ENCODE measurements at places on chromosomes 6 and 20.

DNA sequence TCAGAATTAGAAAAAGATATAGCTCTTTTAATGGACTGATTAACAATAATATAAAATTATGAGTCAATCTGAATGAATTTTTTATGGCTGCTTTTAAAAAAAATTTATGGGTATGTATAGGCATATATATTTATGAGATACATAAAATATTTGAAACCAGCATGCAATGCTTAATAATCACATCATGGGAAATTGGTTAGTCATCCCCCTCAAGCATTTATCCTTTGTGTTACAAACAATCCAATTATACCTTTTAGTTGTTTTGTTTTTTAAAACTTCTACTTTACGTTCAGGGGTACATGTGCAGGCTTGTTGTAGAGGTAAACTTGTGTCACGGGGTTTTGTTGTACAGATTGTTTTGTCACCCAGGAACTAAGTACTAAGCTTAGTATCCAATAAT, 63.4 kb upstream of the HMGCLL1 start:
- DNase-seq: no peak

- DNase-seq: no peak
These were observed 6.3 kb downstream of the CEBPB start for GRCh38 chr20:50196896-50197295.

DNA sequence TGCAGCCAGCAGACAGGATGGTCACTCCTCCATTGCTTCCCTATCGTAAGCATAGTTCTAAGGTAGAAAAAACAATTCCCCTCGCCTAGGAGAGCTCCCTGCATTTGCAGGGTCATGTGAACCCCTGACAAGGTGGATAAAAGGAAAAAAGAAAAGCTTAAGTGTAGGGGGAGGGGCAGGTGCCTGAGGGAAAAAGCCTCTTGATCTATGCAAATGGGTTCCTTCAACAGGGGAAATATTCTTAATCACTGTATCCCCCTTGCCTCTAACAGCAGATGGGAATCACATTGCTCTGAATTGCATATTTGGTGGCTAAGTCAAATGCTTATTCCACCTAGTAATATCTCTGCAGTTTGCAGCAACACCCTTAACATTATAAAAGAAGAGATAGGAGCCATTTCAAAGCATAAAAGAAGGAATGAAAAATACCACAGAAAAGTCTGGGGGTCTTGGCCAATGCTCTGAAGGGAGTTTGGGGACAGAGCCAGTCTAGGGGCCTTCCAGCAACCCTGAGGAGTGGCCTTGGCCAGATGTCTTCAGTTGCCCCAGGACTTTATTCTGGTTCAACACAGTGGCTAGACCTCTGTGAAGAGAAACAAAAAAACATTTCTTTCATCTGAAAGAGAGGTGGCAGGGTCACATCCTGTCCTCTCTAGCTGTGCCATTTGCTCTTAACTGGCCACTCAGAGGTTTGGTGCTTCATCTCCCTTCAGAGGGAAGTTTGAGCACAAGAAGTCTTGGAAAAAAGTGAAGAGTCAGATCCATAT, 660.4 kb upstream of the GJE1 start:
- DNase-seq: no peak

GRCh38 chr20:7171911-7172310, 404.4 kb downstream of the BMP2 start:
- no peak for DNase-seq

- no peak for DNase-seq
These were observed 107.0 kb downstream of the STXBP5 start for GRCh38 chr6:147311218-147311617.

DNA sequence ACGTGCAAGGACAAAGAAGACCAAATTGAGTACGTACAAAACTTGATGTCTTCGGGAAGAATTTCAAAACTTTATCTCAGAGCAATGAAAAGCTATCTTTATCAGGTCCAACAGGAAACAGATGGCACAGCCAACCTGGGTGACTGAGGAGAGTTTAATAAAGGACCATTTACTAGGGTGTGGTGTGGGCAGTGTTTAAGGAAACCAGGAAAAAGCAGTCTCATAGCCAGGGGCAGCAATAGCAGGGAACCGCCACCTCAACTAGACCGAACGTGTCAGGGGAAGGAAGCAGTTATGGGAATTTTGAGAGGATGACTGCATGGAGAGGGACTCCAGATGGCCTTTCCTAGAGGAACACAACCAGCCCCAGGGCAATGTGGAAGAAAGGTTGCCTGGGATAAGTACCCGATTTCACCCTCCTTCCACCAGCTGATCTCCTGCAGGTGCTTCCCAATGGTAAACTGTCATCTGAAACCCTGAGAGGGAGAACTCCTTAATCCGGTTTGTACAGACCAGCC, 15.2 kb upstream of the TAAR5 start:
- DNase-seq: no peak

DNA sequence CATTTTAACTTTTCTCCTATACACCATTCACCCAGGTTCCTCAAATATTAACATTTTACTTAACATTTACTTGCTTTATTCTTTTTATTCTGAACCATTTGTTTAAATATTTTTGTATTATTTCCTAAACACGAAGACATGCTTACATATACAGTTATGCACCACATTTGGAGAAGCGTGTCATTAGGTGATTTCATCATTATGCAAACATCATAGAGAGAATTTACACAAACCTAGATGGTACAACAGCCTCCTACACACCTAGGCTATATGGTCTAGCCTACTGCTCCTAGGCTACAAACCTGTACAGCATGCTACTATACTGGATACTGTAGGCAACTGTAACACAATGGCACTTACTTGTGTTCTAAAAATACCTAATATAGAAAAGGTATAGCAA, 6.6 kb downstream of the TDP2 start:
- no peak for DNase-seq

GRCh38 chr20:2219481-2220006, 76.3 kb upstream of the TGM3 start:
- DNase-seq: no peak

GRCh38 chr6:147999001-147999540, 343.6 kb upstream of the SASH1 start:
- DNase-seq: no peak

GRCh38 chr6:160256445-160256844, 2.2 kb downstream of the SLC22A2 start:
- no peak for DNase-seq

- DNase-seq: no peak
These were observed 373.0 kb upstream of the ZFP64 start for GRCh38 chr20:52564594-52564993.

DNA sequence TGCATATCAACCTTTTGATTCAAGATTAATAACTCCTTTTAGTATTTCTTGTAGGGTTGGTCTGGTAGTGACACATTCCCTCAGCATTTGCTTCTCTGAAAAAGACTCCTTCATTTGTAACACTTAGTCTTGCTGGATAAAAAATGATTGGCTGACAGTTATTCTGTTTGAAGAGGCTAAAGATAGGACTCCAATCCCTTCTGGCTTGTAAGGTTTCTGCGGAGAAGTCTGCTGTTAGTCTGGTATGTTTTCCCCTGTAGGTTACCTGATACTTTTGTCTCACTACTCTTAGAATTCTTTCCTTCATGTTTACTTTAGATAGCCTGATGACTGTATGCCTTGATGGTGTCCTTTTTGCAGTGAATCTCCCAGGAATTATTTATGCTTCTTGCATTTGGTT, 96.0 kb downstream of the CARMIL1 start:
- DNase-seq: no peak

- DNase-seq: peak; percentile 30
These were observed 5.3 kb downstream of the OARD1 start for GRCh38 chr6:41066867-41067304.

DNA sequence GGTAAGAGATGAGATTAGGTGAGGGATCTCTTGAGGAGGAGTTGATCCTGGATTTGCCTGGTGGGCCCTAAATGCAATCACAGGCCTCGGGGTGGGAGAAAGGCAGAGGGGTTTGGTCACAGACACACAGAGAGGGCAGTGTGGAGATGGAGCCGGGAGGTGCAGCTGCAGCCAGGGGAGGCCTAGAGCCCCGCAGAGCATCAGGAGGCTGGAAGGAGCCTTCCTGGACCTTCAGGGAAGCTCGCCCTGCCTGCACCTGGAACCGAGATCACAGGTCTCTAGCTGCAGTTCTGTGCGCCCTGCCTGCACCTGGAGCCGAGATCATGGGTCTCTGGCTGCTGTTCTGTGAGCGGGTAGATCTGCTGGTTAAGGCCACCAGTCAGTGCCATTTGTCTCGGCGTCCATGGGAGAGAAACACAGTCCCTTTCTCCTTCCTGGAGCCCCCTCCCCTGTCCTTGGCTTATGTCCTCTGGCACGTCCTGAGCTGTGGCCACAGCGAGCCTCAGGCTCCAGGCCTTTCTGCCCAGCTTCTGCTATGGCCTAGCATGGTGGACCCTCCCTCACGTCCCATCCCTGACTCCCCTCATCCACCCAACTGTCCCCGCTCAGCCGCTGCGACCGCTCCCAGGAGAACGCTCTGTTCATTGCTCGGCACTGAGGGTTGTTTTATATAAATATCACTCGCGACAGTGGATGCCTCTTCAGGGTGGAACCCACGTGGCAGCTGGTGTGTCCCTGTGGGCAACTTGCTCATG, 112.0 kb downstream of the DACT2 start:
- no peak for DNase-seq

DNA sequence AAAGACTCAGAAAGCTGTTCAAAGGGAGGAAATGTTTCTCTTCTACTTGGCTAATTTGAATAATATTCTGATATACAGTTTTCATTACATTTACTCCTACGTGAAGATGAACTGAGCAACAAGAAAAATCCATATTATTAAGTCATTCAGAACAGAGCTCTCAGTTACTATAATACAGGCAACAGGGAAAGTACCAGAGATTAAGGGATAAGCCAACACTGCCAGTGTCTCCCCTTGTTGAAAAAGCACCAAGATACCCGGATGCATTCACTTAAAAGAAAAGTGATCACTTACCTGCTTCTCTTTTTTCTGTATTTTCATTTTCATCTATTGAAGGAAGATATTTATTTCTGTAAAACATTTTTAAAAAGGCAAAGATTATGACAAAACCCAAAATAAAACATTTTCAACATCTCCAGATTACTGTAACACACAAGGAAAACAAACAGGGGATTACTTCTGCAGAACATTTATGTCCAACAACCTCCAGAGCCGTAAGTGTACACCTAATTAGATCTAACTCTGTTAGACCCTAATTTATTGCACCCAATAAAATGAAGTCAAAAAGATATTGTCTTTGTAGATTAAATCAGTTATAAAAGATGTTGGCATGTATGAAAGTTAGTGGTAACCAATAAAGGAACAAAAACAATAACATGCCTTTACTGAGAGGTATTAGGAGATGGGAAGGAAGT, 67.0 kb downstream of the CHD6 start:
- no peak for DNase-seq

GRCh38 chr6:131083687-131084086, 20.6 kb upstream of the EPB41L2 start:
- DNase-seq: no peak

DNA sequence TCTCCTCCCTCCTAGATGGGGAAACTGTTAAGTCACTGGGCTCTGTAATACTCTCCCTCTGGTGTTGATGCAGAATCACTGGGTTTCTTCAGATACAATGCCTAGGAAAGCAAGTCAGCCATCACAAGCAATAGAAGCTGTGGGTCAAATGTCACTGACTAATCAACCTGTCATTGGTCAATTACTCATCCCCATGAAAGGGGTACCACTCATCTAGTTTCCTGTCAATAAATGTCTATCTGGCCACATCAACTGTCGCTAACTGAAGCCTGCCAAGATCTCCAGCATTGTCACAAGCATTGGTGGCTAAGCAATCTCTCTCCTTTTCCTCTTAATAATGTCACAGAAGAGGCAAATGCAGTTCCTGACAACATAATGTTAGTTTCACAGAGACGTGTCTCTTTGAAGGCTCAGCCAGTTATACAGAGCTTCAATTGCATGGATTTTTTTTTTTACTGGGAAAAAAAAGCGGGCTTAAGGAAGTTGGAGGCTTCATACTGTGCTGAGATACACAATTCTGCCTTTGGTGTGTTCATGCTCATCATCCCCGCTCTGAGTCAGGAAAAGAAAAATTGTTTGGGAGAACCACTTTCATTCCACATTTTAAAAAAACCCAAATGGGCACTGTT, 355.9 kb downstream of the BTBD9 start:
- DNase-seq: no peak

- DNase-seq: no peak
These were observed 695.0 kb upstream of the GJE1 start for GRCh38 chr6:141437685-141438084.

- no peak for DNase-seq
These were observed 382 bp downstream of the SFT2D1 start for GRCh38 chr6:166341977-166342348.

DNA sequence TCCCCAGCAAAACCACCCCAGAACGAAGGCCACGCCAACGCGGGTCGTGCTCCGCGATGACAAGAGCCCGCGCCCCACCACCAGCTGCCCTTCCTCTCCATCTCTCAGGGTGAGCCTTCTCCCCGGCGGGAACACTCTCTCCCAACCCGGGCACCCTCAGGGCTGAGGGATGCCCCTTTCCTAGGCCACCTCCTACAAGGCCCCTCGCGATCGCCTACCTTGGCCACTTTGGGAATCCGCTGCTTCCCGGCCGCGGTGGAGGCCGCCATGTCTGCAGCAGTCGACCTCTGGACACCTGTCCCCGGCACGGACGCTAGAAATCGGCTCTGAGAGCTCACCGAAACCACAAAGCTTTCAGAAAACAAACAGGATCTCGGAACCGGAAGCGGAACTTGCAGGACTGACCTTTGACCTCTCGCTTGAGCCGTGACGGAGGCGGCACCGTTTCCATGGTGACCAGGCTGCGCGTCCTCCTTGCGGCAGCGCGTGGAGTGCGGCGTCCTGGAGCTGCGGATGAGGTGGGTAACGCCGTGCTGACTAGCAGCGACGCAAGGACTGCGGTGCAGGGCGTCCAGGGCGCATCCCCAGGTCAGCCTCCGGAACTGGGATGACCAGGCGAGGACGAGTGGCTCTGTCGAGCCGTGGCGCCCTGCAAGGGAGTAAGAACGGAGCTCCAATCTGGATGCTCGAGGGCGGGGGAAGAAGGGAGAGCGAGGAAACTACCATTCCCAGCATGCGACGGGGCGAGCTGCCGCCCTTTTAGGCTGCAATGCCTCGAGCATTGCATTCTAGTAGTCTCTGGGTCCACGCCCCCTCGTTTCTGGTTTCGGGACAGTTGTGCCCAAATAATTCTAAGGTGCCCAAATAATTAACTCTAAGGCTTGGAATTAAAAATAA, at the start of the genes CFAP61 and CRNKL1:
TSS of gene CFAP61 (plus strand) at position 459 of the 897 bp plus-strand sequence. CDS start 4,122 bp downstream, outside the sequence.
TSS of gene CRNKL1 (minus strand) at position 393 of the 897 bp plus-strand sequence. CDS start at position 269, 124 bp downstream.
- DNase-seq: peak; percentile 87

DNA sequence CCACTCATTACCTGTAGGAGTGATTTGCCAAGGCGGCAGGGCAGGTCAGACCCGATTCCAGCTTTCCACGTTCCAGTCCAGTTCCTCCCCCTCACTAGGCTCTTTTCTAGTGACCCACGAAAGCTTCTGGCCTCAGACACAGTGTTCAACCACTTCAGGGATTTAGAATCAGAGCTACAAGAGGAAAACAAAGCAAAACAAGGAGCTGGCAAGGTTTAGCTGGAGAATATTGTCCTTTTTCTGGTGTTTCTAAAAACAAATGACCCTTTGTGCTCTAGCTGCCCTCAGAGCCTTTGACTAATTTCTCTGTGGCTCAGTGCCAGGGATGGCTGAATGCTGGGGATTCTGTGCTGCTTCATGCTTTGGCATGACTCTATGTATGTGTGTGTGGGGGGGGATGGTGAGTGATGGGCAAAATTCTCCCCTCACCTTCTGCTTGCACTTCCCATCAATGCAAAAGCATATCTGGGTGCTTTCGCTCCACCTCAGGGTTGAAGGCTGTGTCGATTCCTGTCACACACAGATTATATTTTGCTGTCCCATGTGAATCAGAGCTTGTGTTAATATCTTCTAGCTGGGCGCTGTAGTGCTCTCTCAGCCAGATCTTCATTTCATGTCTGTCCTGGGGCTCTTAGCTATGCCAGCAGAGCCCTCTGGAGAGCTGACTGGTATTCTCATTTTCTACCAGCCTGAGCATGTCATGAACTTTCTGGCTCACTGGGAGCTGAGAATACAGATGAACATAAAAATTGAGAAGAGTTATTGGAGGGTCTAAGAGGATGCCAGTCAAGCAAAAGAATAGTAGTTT, 19.3 kb upstream of the NEDD9 start:
- no peak for DNase-seq
